Hippocampal formation (tissue), 2 donors: ENCODE measurements at places on chromosomes 1 and 21.

DNA sequence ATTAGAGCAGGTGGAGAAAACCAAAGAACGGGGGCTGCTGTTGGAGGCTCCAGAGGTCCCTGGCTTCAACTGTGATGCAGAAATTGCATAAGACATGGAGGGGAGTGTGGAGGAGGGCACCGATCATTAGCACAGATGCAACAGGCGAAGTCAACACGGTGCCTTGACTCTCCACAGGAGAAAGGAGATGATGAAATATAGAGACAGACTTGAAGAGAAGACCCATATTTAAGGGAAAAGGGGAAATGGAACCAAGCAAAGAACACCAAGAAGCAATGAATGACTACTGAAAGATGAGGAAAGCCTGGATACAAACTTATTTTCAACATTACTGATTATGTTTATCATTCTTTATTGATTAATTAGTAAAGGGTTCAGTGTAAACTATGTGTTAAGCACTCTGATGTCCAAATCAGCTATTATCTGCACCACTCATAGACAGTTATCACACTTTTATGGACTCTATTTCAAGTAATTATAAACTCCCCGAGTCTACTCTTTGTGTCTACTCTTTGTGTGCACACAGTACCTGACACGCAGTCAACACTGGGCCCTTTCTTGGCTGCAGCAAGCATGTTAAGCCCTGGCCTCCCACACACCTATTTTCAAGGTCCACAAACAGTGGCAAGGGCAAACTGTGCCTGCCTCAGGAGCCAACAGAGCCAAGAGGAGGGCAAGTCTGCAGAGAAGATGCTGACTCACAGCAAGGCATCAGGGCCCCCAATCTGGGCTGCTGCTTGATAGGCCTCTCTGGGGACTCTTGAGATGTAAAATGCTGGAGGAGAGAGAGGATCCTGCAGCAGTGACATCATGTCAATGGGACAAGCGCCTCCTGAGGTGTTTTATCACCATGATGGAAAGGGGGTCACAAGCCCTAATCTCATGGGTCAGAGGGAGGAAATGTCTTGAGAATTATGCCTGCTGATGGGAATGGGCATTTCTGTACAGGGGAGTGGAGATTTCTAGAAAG, 17.6 kb downstream of the PCNX2 start:
- DNase-seq = no peak

DNA sequence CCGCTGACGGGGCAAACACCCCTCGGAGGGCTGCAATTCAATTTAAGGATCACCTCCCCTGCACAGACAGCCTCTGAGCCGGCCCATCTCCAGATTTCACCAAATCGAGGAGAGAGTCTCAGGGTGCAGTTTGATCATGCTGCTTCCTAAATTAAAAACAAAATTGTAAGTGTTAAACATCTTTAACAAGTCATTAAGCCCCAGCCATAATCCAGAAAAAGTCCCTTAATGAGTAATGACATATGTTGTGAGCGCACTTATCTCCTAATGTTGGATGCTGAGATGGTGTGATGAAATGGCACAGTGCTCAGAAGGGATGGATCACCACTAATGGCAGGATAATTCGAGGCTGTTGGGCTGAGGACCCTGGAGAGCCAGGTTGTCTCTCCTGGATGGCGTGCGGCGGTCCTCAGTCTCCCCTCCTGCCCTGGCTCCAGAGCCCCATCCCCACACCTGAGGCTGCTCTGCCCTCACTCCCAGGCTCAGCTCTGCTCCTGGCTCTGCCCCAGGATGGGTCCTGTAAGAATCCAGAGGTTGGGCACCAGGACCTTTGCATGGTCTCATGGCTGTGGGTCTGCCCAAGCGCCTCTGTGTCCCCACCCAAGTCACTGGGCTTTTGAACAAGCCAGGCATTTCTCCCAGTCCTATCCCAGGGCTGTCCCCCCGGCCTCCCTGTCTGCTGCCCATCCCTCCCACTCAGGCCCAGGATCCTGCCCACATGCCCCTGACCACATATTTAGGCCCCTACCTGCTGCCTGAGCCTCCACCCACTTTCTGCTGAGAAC, 224.4 kb upstream of the POU3F1 start:
- DNase-seq = no peak

DNA sequence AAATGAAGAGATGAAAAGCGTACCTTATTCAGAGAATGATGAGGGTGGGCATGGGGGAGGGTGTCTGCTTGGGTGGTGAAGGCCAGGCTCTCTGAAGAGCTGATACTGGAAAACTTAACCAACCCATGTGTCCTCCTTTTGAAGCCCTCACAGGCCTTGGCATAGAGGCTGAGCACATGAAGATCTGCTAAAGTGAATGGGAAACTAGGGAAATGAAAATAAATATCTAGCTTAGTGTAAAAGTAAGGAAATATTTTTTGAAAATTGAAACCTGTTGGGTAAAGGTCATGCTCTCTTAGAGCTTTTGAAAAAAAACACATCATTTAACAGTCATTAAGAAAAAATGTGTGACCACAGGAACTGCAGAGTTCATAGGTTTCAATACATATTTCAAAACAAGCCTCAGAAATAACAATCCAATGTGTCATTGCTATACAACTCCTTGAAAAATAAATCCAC, 40.5 kb upstream of the RALGPS2 start:
- no peak for DNase-seq

- no peak for DNase-seq
These were observed 1458.1 kb upstream of the B3GALT2 start for GRCh38 chr1:194644528-194644927.

DNA sequence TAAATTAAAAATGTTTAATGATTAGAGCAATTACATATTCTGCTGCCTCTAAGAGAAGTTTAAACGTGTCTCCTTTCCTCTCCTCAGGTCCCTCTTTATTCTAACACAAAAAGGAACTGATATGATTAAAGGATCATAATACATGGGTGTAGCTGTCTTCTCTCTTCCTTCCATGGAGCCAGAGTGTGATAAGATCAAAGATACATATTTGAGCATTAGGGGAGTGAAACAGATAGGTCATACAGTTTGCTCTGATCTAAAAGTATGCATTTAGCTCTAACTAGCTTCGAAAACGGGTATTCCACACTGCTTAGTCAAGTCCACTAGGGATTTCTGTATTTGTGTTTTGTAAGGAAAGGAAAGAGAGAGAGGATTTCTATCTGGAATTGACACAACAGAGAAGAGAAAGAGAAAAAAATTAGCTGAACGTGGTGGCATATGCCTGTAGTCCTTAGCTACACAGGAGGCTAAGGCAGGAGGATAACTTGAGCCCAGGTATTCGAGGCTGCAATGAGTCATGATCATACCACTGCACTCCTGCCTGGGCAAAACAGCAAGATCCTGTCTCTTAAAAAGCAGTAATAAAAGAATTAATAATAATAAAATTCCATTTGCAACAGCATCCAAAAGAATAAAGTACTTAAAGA, 63.1 kb downstream of the CDC42BPA start:
- no peak for DNase-seq
